ENCODE measurements at places on chromosomes 7 and 10. TPM values are rescaled to one million over a fixed set of nuclear protein-coding genes. Genes with fewer than 3 reads are reported as not detected.

- no peak overlapping the region for H3K4me3 ChIP-seq
- no peak overlapping the region for H3K27ac ChIP-seq
These were observed 31.1 kb upstream of the RHEB start for GRCh38 chr7:151550656-151551286.

- no peak overlapping the region for H3K4me3 ChIP-seq
- H3K36me3 ChIP-seq, result no peaks in the 10 kb centered on the region
- no peaks in the 10 kb centered on the region for H3K4me1 ChIP-seq
- H3K27ac ChIP-seq, result no peak overlapping the region
These were observed 353.6 kb downstream of the PTEN start for GRCh38 chr10:88216976-88217375.

DNA sequence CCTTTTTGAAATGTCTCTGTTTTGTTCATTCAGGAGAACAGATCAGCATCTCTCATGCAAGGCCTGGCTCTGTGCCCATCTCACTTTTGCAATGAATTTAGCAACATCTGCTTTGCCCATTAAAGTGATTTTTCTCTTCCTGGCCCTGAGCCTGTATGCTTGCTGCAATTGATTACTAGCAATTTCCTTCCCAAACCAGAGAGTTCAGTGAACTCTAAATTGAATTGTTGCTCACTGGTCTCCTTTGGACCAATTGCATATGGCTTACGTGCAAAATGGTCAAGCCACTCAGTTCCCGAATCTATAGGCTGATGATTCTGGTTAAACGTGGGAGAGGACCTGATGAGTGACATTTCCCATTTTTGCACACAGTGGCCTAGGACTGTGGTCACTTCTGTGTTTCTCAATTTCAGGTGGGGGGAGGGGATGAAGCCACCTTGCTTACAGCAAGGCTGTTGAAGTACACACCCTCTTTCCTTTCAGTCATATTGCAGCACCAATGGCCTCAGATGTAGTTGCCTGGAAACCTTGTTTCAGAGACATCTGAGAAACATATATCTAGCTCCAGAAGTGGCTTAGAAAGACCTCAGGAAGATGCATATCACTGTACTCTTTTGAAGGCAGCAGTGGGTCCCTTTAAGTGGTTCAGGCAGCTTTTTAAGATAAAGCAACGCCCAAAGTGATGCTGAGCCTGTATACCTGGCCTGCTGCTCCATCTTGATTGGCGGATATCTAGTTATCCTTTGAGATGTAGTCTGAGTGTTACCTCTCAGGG is 201.4 kb downstream of the PTEN start:
- H3K4me3 ChIP-seq, result no peak overlapping the region
- peak; percentile 80 for DNase-seq
- H3K4me1 ChIP-seq, result peaks cover 36% of the 10 kb centered on the region
- no peaks in the 10 kb centered on the region for H3K27me3 ChIP-seq

DNA sequence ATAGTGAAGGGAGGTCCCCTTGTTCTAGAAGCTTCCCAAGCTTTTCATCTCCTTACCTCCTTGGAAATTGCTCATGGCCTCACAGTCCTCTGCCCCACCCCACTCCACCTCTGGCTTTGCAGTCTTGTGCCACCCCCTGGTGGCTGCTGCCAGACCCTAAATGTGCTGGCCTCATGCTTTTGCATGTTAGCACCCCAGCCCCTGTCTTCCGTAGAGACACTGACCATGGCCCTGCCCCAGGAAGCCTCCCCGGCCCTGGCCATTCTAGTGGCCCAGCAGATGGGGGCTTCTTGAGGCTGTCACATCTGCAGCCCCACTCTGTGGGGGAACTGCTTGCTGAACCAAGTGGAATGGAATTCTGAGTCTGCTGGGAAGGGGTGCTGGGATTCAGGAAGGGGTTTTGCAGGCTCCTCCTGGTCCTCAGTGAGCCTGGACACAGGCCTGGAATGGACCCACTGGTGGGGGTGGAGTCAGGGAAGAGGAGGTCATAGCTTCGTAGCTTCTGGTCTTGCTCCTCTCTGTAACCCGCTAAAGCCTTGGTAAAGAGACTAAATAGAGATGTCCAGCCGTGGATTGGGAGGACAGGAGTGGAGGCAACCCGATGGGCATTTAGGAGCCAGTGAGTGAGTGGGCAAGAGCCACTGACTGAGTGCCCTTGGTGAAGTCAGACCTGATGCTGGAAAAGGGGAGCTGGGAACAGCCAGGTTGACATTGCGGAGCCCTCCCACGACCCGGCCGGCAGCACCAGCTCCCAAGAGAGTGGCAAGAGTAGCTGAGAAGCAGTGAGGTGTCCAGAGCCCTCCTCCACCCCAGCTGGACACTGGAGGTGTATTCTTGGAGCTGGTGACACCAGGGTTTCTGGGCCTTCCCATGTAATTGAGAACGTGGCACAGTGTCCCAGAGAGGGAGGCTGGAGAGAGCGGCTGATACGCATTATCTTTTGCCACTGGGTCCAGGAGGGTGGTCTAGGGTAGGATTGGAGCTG is 20.9 kb downstream of the RAMP3 start:
- no peaks in the 10 kb centered on the region for H3K27me3 ChIP-seq
- DNase-seq, result no peak
- H3K4me1 ChIP-seq, result no peaks in the 10 kb centered on the region

The CHST3 gene
- total RNA-seq, result 1.2 TPM

The VSIR gene
- total RNA-seq, result 10.6 TPM

DNA sequence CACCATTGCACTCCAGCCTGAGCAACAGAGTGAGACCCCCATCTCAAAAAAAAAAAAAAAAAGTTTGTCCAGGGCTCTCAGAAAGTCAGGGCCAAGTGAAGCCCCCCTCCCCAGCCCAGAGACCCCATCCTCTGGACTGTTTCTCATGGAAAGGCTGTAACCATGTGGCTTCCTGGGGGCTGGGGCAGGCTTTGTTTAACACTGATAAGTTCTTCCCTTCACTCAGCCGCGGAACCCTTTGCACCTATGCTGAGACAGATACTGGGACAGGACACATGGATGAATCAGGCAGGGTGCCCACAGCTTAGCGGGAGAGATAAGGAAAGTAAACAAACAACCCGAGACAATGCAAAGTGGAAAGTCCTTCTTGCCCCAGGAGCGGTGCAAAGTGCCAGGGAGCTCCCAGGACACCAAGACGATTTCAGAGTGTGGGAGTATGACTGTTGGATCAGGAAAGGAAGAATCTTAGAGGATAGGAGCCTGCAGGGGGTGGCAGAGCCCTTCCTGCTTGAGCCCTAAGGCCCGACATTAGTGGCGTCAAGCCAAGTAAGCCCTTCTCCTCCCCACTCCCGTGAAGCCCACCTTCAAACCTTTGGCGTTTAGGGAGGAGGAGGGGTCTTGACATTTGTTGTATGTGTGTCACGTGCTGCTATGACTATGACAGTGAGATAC is 11.6 kb downstream of the MLXIPL start:
- H3K4me1 ChIP-seq, result no peaks in the 10 kb centered on the region
- H3K4me3 ChIP-seq, result no peak overlapping the region
- H3K27me3 ChIP-seq, result no peaks in the 10 kb centered on the region

DNA sequence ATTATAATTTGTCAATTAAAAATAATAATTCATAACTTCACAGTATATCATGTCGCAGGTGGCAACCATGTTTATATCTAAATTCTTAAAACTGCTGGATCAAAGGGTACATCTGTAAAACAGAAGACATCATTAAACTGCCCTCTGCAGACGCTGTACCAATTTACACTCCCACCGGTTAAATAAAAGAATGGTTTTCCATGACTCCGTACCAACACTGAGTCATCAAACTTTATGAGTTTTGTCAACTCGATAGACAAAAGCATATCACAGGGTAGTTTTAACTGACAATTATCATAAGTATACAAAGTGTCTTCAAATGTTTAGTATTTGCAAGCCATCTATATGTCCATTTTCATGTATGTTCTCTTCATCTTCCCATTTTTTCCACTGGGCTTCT is 5.7 kb upstream of the GSTK1 start:
- H3K36me3 ChIP-seq, result no peaks in the 10 kb centered on the region
- H3K27ac ChIP-seq, result no peak overlapping the region
- no peak for DNase-seq
- H3K27me3 ChIP-seq, result no peaks in the 10 kb centered on the region

GRCh38 chr7:33024189-33024757 is 38.3 kb downstream of the NT5C3A start:
- H3K27me3 ChIP-seq, result no peaks in the 10 kb centered on the region
- no peak for DNase-seq
- no peak overlapping the region for H3K4me3 ChIP-seq

DNA sequence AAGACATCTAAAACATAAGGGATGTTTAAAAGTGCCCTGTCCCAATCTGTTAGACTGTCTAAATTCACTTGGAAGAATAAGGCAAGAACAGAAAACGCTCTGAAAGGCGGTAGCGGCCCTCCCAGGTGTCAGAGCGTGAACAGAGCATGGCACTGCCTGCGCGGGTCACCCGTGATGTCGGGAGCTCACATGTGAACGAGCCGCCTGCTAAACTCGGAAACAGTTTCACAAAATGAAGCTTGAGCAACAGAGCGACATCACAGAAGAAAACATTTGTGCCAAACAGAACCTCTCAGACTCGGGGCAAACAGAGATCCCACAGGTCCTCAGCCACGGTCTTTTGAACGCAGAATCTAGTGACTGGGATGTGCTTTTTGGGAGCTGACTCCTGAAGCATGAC is 12.8 kb downstream of the BRI3 start:
- H3K4me1 ChIP-seq, result no peaks in the 10 kb centered on the region
- DNase-seq, result no peak
- H3K36me3 ChIP-seq, result peaks cover 27% of the 10 kb centered on the region
- no peak overlapping the region for H3K27ac ChIP-seq
- H3K27me3 ChIP-seq, result no peaks in the 10 kb centered on the region

The HMX2 gene
- not detected for total RNA-seq

The WEE2 gene
- total RNA-seq, result not detected

The SPRN gene
- 0.07 TPM for total RNA-seq

GRCh38 chr10:79127151-79127961 is 58.6 kb downstream of the ZMIZ1 start:
- H3K27me3 ChIP-seq, result no peaks in the 10 kb centered on the region
- DNase-seq, result peak; percentile 97
- H3K36me3 ChIP-seq, result no peaks in the 10 kb centered on the region
- no peak overlapping the region for H3K27ac ChIP-seq
- no peak overlapping the region for H3K4me3 ChIP-seq
- peaks cover 27% of the 10 kb centered on the region for H3K4me1 ChIP-seq

The PCLO gene
- 1.1 TPM for total RNA-seq

GRCh38 chr10:324593-324992 is 189.3 kb downstream of the ZMYND11 start:
- peaks cover 6% of the 10 kb centered on the region for H3K36me3 ChIP-seq
- H3K4me1 ChIP-seq, result peaks cover 3% of the 10 kb centered on the region
- no peak overlapping the region for H3K4me3 ChIP-seq
- no peaks in the 10 kb centered on the region for H3K27me3 ChIP-seq

- peak; percentile 93 for DNase-seq
- no peaks in the 10 kb centered on the region for H3K4me1 ChIP-seq
- H3K27me3 ChIP-seq, result no peaks in the 10 kb centered on the region
- peaks cover 5% of the 10 kb centered on the region for H3K36me3 ChIP-seq
- H3K27ac ChIP-seq, result peak within 1 kb of the TSS; percentile 78
These were observed at the start of gene TRAPPC14 for GRCh38 chr7:100158229-100159098. TRAPPC14 (minus strand) TSS chr7:100158723; CDS start chr7:100158499, 224 bp downstream.

- no peak overlapping the region for H3K27ac ChIP-seq
- no peak for DNase-seq
- no peaks in the 10 kb centered on the region for H3K27me3 ChIP-seq
- no peaks in the 10 kb centered on the region for H3K36me3 ChIP-seq
- peak overlapping the region; percentile 52 for H3K4me3 ChIP-seq
- H3K4me1 ChIP-seq, result peaks cover 7% of the 10 kb centered on the region
These were observed 476 bp upstream of the RET start for GRCh38 chr10:43076311-43076875.

The AQP1 gene
- 14.2 TPM for total RNA-seq

- peaks cover 17% of the 10 kb centered on the region for H3K4me1 ChIP-seq
- DNase-seq, result no peak
- no peaks in the 10 kb centered on the region for H3K27me3 ChIP-seq
- H3K4me3 ChIP-seq, result no peak overlapping the region
- no peak overlapping the region for H3K27ac ChIP-seq
- no peaks in the 10 kb centered on the region for H3K36me3 ChIP-seq
These were observed 63.2 kb downstream of the KAT6B start for GRCh38 chr10:74889662-74889998.

The ENO4 gene
- not detected for total RNA-seq

DNA sequence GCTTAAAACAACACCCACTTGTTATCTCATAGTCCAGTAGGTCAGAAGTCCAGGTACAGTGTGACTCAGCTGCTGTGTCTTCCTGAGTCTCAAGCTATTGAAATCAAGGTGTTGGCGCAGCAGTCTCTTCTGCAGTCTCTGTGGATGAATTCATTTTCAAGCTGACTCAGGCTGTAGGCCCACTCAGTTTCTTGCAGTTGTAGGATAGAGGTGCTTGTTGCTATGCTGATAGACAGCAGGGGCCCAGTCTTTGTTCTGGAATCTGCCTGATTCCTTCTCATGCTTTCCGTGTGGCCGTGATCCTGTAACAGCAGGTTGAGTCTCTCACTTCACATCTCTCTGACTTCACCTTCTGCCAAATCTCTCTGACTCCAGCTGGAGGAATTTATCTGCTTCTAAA is 400.4 kb upstream of the POM121L12 start:
- no peaks in the 10 kb centered on the region for H3K36me3 ChIP-seq
- H3K4me3 ChIP-seq, result no peak overlapping the region
- no peaks in the 10 kb centered on the region for H3K27me3 ChIP-seq
- no peak overlapping the region for H3K27ac ChIP-seq
- no peak for DNase-seq
- no peaks in the 10 kb centered on the region for H3K4me1 ChIP-seq

DNA sequence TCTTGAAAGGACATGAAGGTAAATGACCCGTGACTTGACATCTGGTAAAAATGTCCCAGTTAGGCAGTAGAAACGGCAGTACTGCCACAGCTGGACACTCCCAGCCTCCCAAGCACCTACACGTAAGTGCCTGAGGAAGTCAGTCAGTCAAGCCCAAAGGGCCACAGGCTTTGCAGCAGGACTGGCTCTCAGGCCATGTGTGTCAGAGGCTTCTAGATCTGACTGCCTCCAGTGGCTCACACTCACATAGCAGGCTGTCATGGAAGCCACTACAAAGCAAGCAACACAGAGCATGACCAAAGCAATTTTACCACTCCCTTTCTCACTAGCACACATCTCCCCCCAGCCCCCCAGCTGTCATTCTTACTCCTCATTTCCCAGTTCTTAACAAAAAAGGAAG is 17.8 kb upstream of the CCNJ start:
- H3K27me3 ChIP-seq, result no peaks in the 10 kb centered on the region
- H3K27ac ChIP-seq, result no peak overlapping the region
- no peak overlapping the region for H3K4me3 ChIP-seq
- no peaks in the 10 kb centered on the region for H3K36me3 ChIP-seq
- DNase-seq, result no peak
- H3K4me1 ChIP-seq, result no peaks in the 10 kb centered on the region

The OGDHL gene
- total RNA-seq, result 79.3 TPM

GRCh38 chr10:6068422-6068821 is 6.3 kb upstream of the IL2RA start:
- no peak overlapping the region for H3K4me3 ChIP-seq
- no peaks in the 10 kb centered on the region for H3K36me3 ChIP-seq
- H3K27me3 ChIP-seq, result no peaks in the 10 kb centered on the region
- no peak for DNase-seq
- H3K4me1 ChIP-seq, result no peaks in the 10 kb centered on the region

The PPP1R3C gene
- total RNA-seq, result 158 TPM

The AUTS2 gene
- 18.6 TPM for total RNA-seq

Measured in right lobe of liver (tissue), 6 donors.